ENCODE measurements at places on chromosomes 3 and 15.

GRCh38 chr15:30953731-30954378 is 37.6 kb downstream of the MTMR10 start:
- DNase-seq: no peak

DNA sequence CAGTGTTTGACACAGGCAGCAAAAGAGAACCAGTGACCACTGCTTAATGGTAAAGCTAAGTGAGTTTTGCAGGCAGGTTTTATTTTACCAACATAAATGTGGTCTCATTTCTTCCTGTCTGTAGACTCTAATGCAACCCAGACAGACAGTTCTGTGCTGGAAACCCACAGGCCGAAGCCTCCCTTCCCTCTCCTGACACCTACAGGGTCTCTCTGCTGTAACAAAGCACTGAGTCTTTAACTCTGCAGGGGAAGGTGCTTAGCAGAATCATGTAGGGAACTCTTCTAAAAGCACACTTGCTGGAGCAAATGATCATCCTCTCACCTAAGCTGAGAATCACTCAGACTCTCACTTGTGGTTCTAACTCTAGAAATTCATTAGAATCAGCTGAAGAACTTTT is 200.3 kb downstream of the KBTBD8 start:
- DNase-seq: no peak

GRCh38 chr15:100841426-100841825 is 38.2 kb upstream of the ALDH1A3 start:
- no peak for DNase-seq

DNA sequence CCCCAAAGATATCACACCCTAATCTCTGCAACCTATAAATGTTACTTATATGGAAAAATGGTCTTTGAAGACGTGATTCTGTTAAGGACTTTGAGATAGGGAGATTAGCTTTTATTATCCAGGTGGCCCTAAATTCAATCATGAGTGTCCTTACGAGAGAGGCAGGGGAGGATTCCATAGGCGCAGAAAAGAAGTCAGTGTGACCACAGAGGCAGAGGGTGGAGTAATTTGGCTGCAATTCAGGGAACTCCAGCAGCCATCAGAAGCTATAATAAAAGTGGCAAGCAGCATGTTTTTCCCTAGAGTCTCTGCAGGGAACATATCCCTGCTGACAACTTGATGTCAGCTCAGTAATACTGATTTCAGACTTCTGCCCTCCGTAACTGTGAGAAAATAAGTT is 315.2 kb upstream of the ROBO2 start:
- no peak for DNase-seq
